ENCODE measurements at places on chromosomes 2 and 18. TPM values are rescaled to one million over a fixed set of nuclear protein-coding genes. Genes with fewer than 3 reads are reported as not detected.

DNA sequence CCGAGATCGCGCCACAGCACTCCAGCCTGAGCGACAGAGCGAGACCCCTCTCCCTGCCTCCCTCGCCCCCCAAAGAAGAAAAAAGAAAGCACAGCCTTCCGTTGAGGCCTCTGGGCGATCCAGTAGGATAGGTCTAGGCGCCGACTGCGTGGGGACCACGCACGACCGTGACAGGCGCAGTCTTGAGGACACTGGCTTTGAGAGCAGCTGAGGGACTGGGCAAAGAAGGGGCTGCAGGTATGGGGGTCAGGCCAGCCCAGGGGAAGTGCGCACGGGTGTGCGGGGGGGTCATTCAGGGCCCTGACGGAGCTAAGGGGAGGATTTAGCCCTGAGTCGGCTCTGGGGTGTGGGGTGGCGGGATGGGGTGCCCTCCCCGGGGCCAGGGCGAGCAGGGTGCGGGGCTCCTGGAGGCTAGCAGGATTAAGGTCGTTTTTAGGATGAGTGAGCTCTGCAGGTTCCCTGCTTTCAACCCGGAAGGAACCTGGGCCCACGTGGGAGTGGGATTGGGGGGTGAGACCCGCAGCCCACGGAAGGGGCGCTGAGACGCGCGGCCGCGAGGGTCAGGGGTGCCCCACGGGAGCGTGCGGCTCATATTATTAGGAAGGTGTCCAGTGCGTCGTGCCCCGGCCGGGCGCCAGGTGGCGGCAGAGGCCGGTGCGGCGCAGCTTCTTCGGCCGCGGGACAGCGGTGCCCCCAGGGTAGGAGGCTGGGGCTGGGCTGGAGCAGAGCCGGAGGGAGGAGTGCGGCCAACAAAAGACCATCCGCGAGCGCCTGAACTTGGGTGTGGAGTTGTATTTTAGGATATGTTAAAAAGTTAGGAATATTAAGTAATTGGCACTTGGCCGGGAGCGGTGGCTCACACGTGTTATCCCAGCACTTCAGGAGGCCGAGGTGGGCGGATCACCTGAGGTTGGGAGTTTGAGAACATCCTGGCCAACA lies 20.5 kb upstream of the ZNF236 start:
- DNase-seq, result peak; percentile 60

GRCh38 chr18:67194886-67195285 lies 321.6 kb downstream of the DSEL start:
- DNase-seq, result no peak

DNA sequence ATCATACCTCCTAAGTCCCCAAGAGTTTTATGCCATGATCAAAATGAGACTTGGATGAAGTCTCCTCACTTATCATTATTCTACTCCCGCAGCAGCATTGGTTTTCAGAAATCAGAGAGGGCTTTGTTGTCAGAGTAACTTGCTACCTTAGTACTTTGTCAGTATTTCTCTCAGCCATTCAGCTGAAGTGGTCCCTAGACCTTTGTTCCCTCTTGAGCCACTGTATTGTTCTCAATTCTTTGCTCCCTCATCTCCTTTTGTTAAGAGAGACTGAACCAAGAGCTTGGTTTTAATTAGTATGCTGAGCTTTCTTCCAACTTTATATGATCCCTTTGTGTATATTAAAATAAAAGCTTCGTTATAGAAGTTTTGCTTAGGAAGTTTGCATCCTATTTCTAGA lies 133.4 kb downstream of the DOCK10 start:
- DNase-seq, result no peak

GRCh38 chr2:43766006-43766405 lies 7.8 kb upstream of the DYNC2LI1 start:
- no peak for DNase-seq

DNA sequence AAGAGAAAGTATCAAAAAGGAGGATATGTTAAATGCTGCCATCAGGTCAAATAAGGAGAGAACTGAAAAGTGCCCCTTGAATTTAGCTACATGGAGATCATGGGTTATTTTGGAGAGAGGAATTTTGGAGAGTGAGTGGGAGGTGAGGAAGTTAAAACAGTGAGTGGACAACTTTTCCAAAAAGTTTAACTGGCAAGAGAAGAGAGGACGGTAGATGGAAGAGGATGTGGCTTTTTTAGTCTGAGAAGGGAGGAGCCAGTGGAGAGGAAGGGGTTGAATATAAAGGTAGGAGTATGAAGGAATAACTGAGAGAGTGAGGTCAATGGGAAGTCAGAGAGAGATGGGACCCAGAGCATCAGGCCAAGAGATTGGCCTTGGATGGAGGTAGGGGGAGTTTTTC lies 62.5 kb upstream of the NFE2L2 start:
- DNase-seq, result no peak

DNA sequence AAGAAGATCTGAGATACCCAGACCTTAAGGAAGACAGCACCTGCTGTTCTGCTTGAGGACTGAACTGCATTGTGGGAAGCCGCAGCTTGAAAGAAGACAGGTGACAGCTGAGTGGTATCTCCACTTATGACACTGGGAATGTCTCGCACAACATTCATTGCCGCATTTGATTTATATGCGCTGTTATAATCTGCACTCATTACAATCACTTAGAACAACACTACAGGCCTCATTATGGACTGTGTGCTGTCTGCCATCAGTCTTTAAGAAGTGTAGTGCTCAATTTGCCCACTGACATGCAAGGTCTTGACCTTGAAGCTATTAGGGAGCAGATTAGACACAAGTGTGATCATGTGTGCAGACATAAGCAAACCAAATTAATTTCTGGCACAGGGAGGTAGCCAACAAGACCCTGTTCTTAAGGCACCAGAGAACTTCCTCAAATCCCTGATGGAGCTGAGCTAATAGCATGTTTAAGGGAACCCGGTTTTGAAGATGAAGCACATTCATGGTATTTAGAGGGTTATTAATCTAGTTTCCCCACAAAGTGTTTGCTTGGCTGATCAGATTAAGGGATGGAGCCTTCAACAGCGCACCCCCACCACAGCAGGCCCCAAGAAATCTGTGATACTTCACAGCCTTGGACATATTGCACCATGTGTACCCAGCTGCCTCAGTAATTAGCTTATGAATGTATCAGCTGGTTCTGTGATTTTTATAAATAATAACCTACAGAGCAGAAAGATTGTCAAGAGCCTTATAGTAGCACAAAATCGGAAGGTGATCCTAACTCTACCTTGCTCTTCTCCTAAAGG lies 146.8 kb downstream of the SATB2 start:
- DNase-seq, result no peak

- no peak for DNase-seq
These were observed 74.3 kb downstream of the SNTG2 start for GRCh38 chr2:1024981-1025380.

- DNase-seq, result no peak
These were observed 104.0 kb upstream of the SLC66A3 start for GRCh38 chr2:11051280-11051679.

DNA sequence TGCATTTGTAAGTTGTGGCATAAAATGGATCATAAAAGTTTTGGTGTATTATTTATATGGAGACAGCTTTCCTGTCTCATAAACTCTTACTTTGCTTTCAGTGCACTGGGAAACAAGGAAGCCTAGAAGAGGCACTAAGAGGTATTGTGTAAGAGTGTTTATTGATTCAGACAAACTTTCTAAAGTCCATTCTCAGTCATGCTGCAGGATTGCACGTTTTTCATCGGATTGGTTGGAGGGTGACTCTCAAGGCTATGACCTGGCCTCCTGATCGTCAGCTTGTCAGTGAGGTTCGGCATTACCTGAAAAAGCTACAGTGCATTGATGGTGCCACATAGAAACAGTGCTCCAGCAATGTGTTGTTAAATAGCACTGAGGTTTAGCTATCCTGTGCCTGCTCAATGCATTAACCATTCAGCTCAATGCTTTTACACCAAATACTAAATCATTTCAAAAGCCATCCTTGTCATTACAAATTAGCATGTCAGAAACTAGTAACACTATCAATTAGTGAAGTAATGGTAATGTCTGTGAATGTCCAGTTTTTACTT lies 545.5 kb downstream of the CBLN2 start:
- DNase-seq, result no peak

GRCh38 chr2:132419941-132420340 lies 3.3 kb downstream of the GPR39 start:
- DNase-seq, result no peak

DNA sequence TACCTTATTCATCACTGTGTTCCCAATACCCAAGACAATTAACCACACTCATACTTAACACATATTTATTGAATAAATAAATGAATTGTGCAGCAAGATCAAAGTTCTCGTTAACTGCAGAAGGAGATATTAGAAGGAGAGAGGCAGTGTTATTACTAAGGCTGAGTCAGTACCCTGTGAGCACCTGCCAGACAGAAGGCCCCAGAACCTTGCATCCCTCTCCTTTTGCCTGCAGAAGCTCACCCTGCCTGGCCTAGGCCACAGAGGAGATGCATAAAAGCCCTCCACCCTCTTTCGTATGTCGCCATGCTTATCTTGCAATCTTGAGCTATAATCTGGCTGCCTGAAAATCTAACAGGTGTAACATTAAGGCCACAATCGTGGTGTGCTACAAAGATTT lies 20.5 kb upstream of the RNF149 start:
- DNase-seq, result peak; percentile 39

DNA sequence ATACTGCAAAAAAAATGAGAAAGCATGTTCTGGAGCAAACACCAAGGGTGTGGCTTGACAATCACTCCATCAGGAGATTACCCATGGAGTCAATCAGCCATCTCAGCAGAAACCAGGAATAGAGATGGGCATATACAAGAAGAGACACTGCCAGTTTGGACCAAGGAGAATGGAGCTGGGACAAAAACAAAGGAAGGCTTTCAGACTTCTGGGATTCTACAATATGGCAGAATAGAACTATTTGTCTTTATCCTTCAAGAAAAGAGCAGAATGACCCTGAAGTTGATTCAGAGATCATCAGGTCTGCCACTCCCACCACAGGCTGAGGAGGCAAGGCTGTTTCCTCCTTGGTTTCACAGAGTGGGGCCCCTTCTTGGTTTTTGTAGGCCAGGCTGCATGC lies 48.2 kb upstream of the KIF5C start:
- no peak for DNase-seq

DNA sequence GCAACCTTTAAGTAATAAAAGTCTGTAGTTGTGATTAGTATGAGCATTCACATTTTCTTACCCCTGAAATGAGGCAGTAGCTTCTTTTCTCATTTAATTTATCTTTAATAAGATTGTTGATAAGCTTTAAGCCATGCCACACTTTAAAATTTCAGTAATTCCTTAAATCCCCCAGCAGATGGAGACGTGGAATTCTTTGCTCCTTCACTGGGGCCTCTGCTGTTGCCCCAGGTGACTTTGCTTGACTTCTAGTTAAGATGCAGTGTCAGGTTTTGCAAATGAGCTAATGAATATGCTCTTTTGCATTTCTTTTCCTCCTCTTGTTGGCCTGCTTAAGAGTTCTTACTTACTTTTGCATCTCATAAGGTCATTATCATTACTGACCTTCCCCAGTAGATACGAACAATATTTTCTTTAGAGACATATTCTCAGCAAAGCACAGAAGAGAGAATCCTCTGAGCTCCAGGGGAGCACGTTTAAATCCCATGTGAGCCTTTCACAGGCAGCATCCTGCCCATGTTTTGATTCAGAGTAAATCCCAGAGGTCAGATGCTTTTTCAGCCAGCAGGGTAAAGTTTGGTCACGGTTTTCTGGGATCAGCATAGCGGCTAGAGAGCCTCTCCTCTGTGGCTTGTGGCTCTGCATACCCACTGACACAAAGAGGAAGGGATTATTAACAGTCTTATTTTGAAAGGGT lies 222.9 kb downstream of the PTPRM start:
- DNase-seq, result no peak

- no peak for DNase-seq
These were observed 381.0 kb downstream of the MTX2 start for GRCh38 chr2:176650104-176650837.

DNA sequence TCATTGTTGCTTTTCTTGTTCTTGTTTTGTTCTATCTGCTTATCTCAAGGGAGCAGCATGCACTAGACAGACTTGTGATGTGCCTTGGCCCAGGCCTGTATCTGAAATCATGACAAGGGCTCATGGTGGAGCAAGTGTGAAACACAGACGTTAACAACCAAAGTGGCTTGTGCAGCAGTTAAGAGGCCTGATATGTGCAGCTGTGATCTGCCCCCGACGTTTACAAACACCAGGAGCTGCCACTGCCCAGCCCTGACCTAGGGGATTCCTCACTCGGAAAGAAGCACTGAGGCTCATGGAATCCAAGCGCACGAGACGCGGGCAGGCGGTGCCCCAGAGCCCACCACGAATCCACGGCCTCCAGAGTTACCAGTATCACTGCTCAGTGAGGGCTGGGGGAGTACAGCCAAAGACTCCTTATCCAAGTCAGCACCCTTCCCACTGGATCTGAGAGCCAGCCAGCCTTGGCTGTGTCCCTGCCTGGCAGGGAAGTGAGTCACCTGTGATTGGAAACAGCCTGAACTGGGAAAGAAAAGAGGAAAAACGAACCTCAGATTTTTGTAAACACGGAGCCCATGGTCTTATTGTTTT lies 62.3 kb upstream of the SNTG2 start:
- no peak for DNase-seq

DNA sequence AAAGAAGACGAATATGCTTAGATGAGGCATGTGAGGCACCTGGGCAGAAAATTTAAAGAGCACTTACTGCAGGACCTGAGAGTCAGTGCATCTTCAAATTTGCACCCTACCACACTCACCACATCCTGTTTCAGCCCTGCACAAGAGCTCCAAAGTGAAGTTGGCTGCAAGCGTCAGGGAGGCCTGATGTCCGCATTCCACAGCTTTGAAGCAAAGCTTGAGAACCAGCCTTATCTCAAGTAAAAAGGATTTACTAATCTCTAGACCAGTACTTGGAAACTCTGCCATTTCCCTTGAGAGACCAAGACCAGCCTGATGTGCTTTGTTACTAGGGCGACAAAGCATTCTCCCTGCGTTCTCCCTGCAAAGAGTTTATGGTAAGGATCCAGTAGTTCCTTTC lies 3.4 kb upstream of the ASNSD1 start:
- DNase-seq, result peak; percentile 81

- DNase-seq, result no peak
These were observed 577.4 kb downstream of the ZEB2 start for GRCh38 chr2:143942486-143942885.

GRCh38 chr2:143558665-143559064 lies 429.4 kb downstream of the ARHGAP15 start:
- DNase-seq, result no peak

IFIH1 gene
- 34.2 TPM for total RNA-seq

CKAP2L gene
- 42.1 TPM for total RNA-seq

MATN3 gene
- total RNA-seq, result not detected

INSIG2 gene
- 40.2 TPM for total RNA-seq

UGT1A3 gene
- not detected for total RNA-seq

WNT10A gene
- 5.2 TPM for total RNA-seq

BBS5 gene
- total RNA-seq, result 2.4 TPM

DYNAP gene
- total RNA-seq, result not detected

GALNT13 gene
- total RNA-seq, result not detected

CCDC102B gene
- 2.1 TPM for total RNA-seq

RPS27A gene
- 1,402 TPM for total RNA-seq

ANO7 gene
- total RNA-seq, result 1.4 TPM

All from activated CD4-positive, alpha-beta memory T cell treated with anti-CD3 and anti-CD28 coated beads for 36 hours (primary cell).